ENCODE measurements at places on chromosomes 5 and 9.

GRCh38 chr9:110156902-110157301 is 51.1 kb downstream of the C9orf152 start:
- H3K36me3 ChIP-seq, result no peaks in the 10 kb centered on the region
- peak overlapping the region; percentile 76 for H3K27ac ChIP-seq
- no peak for DNase-seq
- peaks cover 12% of the 10 kb centered on the region for H3K4me1 ChIP-seq
- H3K4me3 ChIP-seq, result peak overlapping the region; percentile 53
- H3K27me3 ChIP-seq, result no peaks in the 10 kb centered on the region

DNA sequence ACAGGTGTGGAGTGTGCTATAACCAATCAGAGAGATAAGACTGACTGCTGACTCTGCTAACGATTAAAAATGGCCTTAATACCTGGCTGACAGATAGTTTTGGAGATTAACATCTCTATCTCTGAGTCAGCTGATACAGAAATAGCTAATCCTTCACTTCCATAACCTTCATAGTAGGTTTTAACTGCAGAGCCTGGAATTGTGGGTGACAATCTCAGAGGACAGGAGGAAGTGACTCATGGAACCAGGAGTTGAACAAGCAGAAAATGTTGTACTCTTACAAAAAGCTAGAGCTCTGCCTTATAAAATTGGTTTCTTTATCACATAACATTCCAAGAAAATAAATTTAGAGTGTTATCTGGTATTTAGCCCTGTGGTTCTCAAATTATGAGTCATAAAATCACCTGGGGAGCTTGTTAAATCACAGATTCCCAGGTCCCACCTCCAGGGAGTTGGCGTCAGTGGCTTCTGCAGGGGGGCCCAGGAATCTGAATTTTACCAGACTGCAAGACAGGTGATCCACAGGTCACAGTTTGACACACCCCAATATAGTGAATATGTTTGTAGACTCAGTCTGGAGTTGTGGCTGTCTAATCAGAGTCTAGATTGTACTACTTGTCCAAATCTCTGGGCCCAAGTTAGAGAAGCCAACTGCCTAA is 44.4 kb upstream of the AFAP1L1 start:
- no peak for DNase-seq
- no peak overlapping the region for H3K4me3 ChIP-seq
- no peak overlapping the region for H3K27ac ChIP-seq
- H3K36me3 ChIP-seq, result no peaks in the 10 kb centered on the region
- H3K4me1 ChIP-seq, result no peaks in the 10 kb centered on the region
- peaks cover 2% of the 10 kb centered on the region for H3K27me3 ChIP-seq

DNA sequence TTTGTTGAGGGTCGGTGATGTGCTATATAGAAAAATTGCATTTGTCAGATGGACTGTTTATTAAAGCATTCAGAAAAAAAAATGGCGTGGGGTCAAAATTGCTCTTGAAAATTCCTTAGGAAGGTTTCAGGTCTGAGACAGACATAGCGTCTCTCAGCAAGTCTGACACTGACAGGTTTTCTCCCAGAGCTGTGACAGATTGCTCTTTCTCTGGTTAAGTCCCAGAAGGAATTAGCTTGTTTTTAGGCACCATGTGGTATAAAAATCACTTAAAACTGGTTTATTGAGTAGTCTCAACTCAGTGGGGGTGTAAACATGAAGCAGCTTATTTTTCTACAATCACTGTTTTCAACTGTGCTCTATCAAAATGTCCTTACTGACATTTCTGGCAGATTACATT is 1379.8 kb downstream of the MAT2B start:
- no peak for DNase-seq
- no peak overlapping the region for H3K27ac ChIP-seq
- no peaks in the 10 kb centered on the region for H3K36me3 ChIP-seq
- no peaks in the 10 kb centered on the region for H3K4me1 ChIP-seq

- no peak overlapping the region for H3K4me3 ChIP-seq
- H3K4me1 ChIP-seq, result no peaks in the 10 kb centered on the region
- no peak for DNase-seq
- H3K27ac ChIP-seq, result no peak overlapping the region
- no peaks in the 10 kb centered on the region for H3K36me3 ChIP-seq
- H3K27me3 ChIP-seq, result no peaks in the 10 kb centered on the region
Measured at GRCh38 chr5:43412644-43413043, 453 bp upstream of the CCL28 start.

DNA sequence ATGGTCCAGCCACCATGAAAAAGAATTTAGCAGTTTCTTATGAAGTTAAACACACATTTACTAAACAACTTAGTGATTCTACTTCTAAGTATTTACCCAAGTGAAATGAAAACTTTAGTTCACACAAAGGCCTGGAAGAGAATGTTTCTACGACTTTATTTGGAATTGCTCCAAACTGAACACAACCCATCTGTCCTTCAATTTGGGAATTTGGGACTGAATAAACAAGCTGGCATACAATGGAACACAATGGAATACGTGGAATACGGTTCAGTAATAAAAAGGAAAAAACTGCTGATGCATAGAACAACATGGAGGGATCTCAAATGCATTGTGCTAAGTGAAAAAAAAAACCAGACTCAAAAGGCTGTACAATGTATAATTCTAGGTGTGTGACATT is 44.6 kb upstream of the BASP1 start:
- H3K27me3 ChIP-seq, result no peaks in the 10 kb centered on the region

DNA sequence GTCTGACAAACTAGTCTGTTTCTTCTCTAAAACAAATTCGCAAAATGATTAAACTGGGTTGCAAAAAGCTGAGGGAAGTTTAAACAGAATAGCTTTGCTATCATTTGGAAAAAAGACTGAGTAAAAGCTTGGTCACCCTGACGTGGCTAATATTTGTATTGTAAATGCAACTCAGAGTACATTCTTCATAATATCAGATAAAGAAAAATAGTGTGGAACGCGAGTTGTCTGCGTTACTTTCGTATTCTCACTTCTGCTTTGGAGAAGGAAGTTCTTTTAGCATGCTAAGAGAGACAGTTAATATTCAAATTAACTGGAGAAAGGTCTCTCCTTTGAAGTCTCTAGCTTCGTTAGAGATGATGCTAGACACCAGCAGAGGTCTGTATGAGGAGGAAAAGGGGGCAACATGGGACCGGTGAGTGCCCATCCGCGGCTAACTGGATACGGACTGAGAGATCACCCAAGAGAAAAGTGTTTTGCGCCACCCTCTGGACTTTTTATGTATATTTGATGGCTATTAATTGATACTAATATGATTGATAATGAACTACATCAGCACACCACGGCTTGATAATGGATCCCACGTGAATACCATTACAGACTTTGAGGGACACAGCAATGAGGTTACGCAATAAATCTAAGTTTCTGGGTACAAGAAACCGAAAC is 2.9 kb upstream of the CNTRL start:
- H3K27ac ChIP-seq, result peak overlapping the region; percentile 90
- no peaks in the 10 kb centered on the region for H3K27me3 ChIP-seq
- H3K36me3 ChIP-seq, result no peaks in the 10 kb centered on the region
- no peak for DNase-seq
- H3K4me3 ChIP-seq, result peak overlapping the region; percentile 94

- no peak overlapping the region for H3K27ac ChIP-seq
Measured at GRCh38 chr5:123264394-123264793, 158.8 kb downstream of the CEP120 start.

DNA sequence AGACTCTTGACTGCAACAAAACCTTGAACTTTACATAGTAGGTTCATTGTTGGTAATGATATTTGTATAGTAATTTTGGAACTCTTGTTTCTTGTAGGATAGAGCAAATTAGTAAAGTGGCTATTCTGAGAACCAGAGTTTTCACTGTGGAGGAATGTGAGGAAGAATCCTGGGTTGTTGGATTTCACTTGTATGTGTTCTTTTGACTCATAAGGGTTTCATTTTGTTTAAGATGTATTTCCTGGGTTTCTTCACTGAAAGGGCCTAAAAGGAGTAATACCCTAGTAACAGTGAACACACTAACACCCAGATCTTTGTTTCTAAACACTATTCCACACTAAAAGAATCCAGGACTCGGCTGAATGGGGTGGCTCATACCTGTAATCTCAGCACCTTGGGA is 20.1 kb downstream of the TTC1 start:
- peaks cover 17% of the 10 kb centered on the region for H3K4me1 ChIP-seq

- no peaks in the 10 kb centered on the region for H3K27me3 ChIP-seq
- DNase-seq, result no peak
- H3K4me3 ChIP-seq, result no peak overlapping the region
- H3K27ac ChIP-seq, result no peak overlapping the region
Measured at GRCh38 chr9:118419676-118420075, 715.5 kb downstream of the TLR4 start.

GRCh38 chr9:27765266-27766072 is 192.2 kb upstream of the C9orf72 start:
- no peak for DNase-seq
- H3K4me1 ChIP-seq, result no peaks in the 10 kb centered on the region
- no peaks in the 10 kb centered on the region for H3K36me3 ChIP-seq

DNA sequence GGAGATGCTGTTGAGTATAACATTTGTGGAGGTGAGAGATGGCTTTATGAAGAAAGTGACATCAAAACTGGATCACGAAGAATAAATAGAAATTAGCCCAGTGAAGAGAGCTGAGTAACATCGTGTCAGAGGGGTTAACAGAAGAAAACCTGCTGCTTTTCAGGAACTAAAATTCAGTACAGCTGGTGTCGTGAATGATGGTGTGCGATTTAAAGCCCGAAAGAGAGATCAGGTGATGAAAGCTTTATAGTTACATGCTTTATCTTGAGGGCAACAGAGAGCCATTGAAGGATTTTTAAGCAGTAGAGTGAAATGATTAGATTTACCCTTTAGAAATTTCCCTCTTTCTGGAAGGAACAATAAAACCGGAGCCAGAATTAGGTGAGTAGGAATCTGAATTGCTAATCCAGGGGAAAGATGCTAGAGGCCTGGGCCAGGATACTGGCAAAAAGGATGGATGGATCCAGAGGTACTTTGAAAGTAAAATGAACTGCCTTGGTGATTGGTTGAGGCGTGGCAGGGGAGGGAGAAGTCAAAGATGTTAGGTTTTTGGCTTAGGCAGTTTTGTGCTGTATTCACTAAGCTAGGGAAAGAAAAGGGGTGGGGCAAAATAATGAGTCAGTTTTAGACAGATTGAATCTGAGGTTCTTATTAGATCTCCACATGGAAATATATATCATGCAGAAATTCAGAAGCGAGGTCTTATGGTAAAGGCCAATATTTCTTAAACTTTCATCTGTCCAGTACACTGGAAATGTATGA is 3.4 kb downstream of the LRRC70 start:
- H3K4me1 ChIP-seq, result peaks cover 29% of the 10 kb centered on the region
- H3K36me3 ChIP-seq, result no peaks in the 10 kb centered on the region
- H3K27ac ChIP-seq, result peak overlapping the region; percentile 1
- no peak for DNase-seq
- H3K4me3 ChIP-seq, result peak overlapping the region; percentile 5

GRCh38 chr5:159094745-159095144 is 5.0 kb downstream of the EBF1 start:
- H3K36me3 ChIP-seq, result no peaks in the 10 kb centered on the region
- H3K4me1 ChIP-seq, result peaks cover 22% of the 10 kb centered on the region
- no peak overlapping the region for H3K27ac ChIP-seq
- H3K4me3 ChIP-seq, result peak overlapping the region; percentile 71

DNA sequence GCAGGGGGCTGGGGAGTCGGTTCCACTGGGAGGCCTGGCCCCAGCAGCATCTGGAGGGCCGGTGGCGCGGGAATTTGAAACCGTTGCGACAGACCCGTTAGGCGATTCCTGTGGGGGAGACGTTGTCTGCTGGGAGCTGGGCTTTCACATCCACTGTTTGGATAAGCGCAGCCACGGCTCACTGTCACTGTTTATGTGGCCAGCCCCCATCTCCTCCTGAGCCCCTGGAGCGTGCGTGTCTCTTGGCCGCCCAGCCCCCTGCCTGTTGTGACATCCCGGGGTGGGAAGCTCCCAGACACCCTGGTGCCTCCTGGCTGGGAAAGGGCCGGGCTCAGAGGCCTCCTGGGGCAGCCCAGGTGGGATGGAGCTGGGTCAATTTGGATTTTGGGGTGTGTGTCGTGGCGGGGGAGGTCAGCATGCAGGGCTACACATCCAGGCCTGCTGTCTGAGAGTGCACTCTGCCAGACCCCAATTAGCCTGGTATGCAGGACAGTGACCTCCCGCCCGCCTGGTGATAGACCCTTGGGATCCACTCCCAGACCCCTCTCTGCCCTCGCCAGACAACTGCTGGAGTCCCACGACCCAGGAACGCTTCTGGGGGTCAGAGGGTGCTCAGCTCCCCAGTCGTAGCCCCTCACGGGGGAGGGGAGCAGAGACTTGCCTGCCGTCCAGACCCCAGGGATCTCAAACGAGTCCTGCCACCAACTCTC is 62.0 kb upstream of the RNU6ATAC start:
- peaks cover 2% of the 10 kb centered on the region for H3K27me3 ChIP-seq
- H3K36me3 ChIP-seq, result no peaks in the 10 kb centered on the region

DNA sequence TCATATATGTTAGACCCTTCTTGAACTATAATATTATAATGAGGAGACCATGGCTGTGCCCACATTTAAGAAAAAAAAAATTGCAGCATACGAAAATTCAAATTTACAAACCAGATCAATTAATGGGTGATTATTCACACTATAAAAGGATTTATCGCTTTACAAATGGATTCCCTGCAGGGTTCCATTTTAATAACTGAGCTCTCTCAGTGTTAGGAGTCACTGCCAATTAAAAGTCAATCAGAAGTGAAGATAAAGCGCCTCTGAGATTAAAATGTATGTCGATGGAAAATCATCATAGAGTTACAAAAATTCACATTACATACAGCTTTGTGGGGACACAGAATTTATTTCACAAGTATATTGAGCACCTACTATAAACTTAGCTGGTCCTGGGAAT is 66.6 kb upstream of the SMARCA2 start:
- H3K36me3 ChIP-seq, result no peaks in the 10 kb centered on the region
- DNase-seq, result no peak
- no peaks in the 10 kb centered on the region for H3K4me1 ChIP-seq
- no peak overlapping the region for H3K4me3 ChIP-seq
- H3K27me3 ChIP-seq, result no peaks in the 10 kb centered on the region

DNA sequence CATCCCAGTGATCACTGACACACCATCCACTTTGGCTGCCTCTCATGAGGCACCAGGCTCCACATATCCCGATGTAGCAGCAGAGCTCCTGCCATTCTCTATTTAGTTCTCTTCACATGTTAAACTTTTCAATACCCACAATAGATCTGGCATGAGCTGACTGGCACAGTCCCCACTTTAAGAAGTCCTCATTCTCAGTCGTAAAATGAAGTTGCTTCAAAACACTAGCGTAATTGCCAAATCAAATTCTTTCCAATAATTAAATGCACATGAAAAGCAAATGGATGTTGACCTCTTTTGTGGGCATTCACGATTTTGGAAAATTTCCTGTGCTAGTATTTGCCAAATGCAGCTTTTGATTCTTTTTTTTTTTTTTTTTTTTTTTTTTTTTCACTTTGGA is 32.4 kb downstream of the HAPLN1 start:
- peaks cover 36% of the 10 kb centered on the region for H3K27me3 ChIP-seq
- H3K27ac ChIP-seq, result no peak overlapping the region
- no peak overlapping the region for H3K4me3 ChIP-seq
- no peaks in the 10 kb centered on the region for H3K36me3 ChIP-seq
- H3K4me1 ChIP-seq, result no peaks in the 10 kb centered on the region
- no peak for DNase-seq

GRCh38 chr5:138686668-138687067 is 66.6 kb upstream of the CTNNA1 start:
- H3K4me1 ChIP-seq, result peaks cover 1% of the 10 kb centered on the region
- no peak overlapping the region for H3K4me3 ChIP-seq
- H3K27ac ChIP-seq, result no peak overlapping the region
- H3K27me3 ChIP-seq, result peaks cover 44% of the 10 kb centered on the region

- no peak overlapping the region for H3K27ac ChIP-seq
- H3K4me3 ChIP-seq, result no peak overlapping the region
- H3K4me1 ChIP-seq, result peaks cover 2% of the 10 kb centered on the region
- H3K36me3 ChIP-seq, result peaks cover 1% of the 10 kb centered on the region
- DNase-seq, result no peak
Measured at GRCh38 chr5:157477814-157478494, 17.9 kb downstream of the NIPAL4 start.

- no peak for DNase-seq
- peaks cover 3% of the 10 kb centered on the region for H3K27me3 ChIP-seq
- H3K4me1 ChIP-seq, result no peaks in the 10 kb centered on the region
Measured at GRCh38 chr9:88026118-88026479, 51.8 kb upstream of the CDK20 start.

Measured in naive thymus-derived CD8-positive, alpha-beta T cell (primary cell).